Activated CD4-positive, alpha-beta T cell treated with anti-CD3 and anti-CD28 coated beads for 36 hours (primary cell): ENCODE measurements at places on chromosomes 5 and 9.
A peak's percentile ranks its signal among the peaks of the same experiment; 100 is the strongest.

DNA sequence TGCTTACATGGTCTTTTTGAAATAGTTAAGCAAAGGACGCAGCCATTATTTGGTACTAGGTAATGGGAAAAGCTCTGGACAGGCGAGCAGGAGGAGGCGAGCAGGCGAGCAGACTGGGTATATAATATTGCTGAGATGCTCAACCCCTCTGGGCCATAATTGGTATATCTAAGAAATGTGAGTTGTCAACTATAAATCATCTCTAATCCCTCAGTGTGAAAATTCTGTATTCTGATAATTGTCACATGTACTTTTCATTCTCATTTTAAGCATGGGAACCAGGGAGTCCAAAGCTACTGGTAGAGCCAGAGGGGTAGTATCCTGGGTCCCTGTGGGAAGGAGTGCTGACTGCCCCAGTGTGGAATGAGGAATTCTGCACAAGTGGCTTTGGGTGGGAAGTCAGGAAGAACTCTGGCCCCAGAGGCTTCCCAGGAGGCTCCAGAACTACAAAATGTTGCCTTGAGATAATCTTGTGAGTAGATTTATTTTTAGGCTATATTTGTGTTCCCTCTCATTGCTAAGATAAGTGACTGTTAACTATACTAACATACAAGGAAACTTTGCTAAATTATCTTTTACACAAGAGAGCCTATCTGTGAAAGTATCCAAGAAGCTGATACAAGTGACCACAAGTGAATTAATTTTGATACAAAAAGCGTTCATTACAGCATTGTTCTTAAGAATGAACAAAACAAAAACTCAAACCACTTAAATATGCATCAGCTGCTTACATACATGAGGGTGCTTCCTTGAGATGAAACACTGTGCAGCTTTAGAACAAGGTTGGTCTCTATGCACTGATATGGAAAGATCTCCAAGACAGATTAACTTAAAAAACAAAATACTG, 70.5 kb upstream of the TNFAIP8 start:
- DNase-seq: no peak

DNA sequence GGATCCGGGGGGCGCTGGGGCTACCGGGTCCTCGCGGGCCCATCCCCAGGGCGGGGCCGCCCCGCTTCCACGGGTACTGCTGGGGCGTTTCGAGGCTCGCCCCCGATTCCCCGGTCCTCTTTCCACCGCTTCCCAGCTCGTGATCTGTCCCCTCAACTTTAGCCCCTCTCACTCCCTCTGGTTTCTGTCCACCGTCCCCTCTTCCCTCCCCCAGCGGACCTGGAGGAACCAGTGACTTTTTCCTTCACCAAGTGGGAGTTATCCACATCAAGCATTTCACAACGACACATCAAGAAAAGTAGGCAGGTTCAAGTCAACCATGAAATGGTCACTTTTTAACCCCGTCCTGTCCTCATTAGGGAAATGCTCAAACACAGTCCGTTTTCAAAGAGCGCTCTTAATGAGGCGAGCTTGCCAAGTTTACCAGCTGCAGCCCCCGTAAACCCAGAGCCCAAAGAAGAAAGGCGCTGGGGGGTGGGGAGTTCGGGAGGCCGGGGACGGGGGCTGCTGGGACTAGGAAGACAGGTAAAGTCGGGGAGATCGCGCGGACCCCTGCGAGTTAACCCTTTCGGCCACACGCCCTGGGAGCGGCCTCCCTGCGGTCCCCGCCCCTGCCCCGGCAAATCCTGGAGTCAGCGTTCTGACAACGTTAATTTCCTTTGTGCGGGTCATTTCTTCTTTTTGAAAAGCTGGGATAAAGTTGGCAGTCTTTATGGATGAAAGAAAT, 2.1 kb upstream of the NFIB start:
- no peak for DNase-seq

GRCh38 chr5:2904399-2904798, 152.9 kb upstream of the IRX2 start:
- DNase-seq: no peak

DNA sequence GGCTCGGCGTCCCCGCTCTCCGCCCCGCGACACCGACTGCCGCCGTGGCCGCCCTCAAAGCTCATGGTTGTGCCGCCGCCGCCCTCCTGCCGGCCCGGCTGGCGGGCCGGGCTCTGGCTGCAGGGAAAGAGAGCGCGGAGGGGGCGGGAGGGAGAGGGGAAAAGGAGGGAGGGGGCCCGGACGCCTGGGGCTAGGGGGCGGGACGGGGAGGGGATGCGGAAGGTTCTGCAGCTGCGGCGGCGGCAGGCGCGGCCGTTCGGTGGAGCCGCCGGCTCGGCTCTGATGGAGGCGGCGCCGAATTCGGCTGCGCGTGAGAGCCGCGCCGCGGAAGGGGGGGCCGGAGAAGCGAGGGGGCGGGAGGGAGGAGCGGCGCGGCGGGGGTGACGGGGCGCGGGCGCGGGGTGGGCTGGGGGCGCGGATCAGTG, at the start of gene MARCHF11:
TSS of gene MARCHF11 (minus strand) at position 281 of the 425 bp plus-strand sequence. CDS start at position 65, 216 bp downstream.
- DNase-seq: peak; percentile 3

- DNase-seq: peak; percentile 29
These were observed 9.1 kb downstream of the EPB41L4B start for GRCh38 chr9:109311731-109312130.

- no peak for DNase-seq
These were observed 79.4 kb upstream of the ADRB2 start for GRCh38 chr5:148746826-148747535.

- no peak for DNase-seq
These were observed 113.0 kb downstream of the AUH start for GRCh38 chr9:91248707-91249106.

GRCh38 chr5:59333416-59333815, 560.1 kb downstream of the PDE4D start:
- no peak for DNase-seq

DNA sequence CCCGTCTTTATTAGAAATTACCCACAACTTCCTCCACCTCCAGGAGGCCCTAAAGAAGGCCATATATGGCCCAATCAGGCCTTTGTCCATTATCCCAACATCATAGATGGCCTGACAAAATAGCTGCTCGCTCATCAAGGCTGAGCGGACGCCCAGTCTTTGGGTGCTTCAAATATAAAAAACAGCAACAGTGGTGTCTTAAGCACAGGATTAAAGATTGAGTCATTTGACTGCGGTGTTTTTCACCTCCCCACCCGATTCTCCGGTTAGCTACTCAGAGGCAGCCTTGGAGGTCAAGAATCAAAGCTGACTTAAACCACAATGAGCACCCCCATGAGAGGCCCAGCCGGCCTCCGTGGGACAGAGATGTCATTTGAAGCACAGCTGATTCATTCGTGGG, 18.8 kb downstream of the S1PR3 start:
- no peak for DNase-seq

GRCh38 chr9:28547527-28547926, 974.2 kb upstream of the C9orf72 start:
- no peak for DNase-seq

GRCh38 chr5:18720002-18720401, 1085.7 kb downstream of the TAF11L14 start:
- no peak for DNase-seq
